ENCODE measurements at places on chromosomes 7 and 10.
A peak's percentile ranks its signal among the peaks of the same experiment; 100 is the strongest.

GRCh38 chr7:140639366-140640053 is 1.1 kb downstream of the DENND2A start:
- DNase-seq: peak; percentile 53

DNA sequence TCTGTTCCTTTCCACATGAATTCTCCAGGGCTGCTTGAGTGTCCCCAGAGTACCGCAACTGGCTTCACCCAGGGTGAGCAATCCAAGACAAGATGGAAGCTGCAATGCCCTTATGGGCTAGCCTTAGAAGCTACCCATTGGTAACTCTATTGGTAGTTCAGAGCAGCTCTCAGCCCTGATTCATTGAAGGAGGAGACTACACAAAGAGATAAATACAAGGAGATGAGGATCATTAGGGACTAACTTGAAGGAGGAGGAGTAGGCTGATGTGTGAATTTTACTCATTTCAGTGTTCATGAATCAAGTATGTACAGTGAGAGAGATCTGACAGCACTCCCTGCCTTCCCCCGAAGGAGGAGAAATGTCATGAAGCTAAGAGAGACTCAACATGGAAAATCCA is 124.0 kb downstream of the REEP3 start:
- no peak for DNase-seq

GRCh38 chr7:93902777-93903423 is 3.5 kb upstream of the GNGT1 start:
- peak; percentile 34 for DNase-seq

DNA sequence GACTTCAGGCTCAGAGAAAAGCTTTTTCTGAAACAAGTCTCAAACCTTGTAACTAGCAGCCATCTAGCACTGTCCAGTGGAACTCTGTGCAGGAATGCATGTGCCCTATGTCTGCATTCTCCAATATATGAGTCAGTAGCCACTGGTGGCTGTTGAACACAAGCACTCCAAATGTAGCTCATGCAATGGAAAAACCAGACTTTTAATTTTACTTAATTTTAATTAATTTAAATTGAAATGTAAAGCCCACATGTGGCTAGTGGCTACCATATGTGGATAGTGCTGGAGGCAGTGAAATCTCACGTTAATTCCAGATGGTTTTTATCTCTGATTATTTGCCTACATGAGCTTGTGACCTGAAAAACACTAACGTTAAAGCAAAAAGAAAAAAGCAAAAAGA is 225.1 kb downstream of the GATA3 start:
- DNase-seq: no peak

DNA sequence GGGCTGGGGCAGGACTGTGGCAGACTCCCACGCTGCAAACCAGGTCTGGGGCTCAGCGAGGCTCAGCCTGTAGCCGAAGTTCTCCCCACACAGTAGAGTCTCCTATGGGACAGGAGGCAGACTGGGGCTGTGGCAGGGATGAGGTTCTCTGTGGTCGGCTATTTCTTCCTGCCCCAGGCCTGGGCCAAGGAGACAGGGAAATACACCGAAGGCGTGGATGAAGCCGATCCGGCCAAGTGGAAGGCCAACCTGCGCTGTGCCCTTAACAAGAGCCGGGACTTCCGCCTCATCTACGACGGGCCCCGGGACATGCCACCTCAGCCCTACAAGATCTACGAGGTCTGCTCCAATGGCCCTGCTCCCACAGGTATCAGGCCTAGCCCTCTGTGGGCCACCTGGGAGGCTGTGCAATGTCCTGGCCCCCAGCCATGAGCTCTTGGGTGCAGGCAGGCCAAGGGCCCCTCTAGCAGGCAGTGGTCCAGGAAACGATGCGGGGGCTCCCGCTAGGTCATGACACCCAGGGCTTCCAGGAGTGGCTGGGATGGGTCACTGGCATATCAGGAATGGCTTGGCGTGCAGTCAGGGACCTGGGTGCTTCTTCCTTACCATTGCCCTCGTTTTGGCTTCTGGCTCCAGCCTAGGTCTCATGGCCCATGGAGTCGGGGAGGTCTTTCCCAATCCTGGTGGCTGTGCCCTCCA is 8.1 kb downstream of the IRF5 start:
- DNase-seq: peak; percentile 38

DNA sequence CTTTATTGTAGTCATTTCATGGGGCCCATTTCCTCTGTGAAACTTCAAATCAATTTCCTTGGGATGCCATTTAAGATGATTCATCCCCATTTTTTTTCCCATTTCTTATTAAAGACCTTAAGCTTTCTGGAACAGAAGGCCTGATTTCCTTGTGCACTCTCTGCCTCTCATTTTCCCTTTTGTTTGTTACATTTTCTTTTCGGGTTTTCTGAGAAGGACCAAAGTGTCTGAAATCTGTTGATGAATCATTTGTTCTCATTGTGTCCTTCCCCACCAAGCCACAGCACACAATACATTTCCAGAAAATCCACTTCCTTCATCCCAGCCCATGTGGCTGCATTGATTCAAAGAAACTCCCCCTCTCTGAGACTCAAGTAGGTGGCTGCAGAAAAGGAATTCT is 372.4 kb downstream of the SFMBT2 start:
- no peak for DNase-seq

- DNase-seq: peak; percentile 58
These were observed 1.5 kb upstream of the LAMB1 start for GRCh38 chr7:108004220-108005142.

- DNase-seq: no peak
These were observed 116.7 kb downstream of the FOXP2 start for GRCh38 chr7:114531326-114531725.

DNA sequence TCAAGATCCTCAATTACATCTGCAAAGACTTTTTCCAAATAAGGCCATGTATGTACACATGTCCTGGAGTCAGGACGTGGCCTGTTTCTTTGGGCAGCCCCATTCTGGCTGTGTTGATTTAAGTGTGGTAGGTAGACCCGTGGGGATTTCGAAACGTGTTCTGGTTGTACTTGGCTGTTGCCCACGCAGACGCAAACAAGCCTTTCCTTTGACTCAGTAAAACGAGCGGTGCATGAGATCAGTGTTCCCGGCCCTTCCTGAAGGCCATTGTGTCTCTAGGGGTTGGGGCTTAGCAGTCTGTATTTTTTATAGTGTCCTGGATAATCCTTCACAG is 64.8 kb upstream of the DNAJB6 start:
- peak; percentile 32 for DNase-seq

DNA sequence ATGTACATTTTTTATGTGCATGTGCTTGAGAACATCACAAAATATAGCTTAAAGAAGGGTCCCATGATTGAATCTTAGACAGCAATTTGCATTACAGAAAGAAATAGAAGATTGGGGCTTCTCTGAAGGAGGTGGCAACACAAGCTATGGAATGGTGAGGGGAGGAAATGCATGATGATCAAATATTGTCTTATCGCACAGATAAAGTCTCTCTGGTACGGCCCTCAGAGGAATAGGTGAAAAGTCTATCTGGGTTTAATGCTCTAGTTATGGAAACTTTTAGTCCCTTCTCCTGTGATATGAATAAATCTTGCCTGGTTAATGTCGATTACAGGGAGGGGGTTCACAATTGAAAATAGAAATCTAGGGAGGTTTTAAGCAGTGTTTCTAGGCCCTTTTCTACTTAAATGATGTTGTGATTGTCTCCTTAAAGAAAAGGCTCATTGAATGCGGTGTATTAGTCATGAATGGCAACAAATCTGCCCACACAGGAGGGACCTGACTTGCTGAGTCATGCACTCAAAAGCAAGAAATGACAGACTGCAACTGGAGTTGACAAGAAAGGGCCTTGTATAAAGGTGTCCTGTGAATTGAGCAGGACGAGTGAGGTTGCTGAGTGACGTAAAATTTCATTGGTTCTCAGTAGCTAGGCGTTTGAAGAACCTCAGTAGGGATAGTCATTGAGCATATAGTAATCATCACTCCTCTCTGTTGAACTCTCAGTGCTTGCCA is 133.4 kb upstream of the CSTF2T start:
- no peak for DNase-seq

DNA sequence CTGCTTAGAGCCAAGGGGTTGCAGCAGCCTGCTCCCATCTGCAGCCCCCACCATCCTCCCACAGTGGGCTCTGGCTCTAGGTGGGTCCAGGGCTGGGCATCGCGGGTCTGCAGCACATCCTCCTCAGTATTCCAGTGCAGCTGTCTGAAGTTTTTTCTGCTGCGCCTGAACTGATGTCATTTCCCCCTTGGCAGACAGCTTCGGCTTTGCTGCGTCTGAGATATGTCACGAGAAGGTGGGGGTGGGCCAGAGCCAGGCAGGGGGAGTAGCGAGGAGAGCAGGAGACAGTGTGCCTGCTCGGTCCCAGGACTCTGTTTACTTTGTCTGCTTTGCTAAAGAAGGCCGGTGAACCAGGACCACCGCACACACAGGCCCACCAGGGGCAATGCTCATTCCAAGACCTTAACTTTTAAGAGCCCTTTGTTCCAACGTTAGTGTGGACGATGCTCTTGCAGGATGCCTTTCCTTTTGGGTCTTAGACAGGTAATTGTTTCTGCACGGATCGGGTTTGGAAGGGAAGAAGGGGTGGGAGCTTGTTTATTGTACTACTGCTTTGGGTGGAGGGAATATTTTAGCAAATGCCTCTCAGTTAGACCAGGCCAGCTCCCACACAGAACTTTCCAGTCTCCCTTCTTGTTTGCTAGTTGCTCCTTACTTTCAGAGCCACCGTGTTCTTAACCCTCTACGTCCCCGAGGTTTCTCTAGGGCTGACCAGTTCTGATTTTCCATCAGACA is 32.4 kb downstream of the WBP1L start:
- DNase-seq: peak; percentile 36

- DNase-seq: peak; percentile 34
These were observed 105.0 kb downstream of the PHTF2 start for GRCh38 chr7:77903597-77903996.

DNA sequence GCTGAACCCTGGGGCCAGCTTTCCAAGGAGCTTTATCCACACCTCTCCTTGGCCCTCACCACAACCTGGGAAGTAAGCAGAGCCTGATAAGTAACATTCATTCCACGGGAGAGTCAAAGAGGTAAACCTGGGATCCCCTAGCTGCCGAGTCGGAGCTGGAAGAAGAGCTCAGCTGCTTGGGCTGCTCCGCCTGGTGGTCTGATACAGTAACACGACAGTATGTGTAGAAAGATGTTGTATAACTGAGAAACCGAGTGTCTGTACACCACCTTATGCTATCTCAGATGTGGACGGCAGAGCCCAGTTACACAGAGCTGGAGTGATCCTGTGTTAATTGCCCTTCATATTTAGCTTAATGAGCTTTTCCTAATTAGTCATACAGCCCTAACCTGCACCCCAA is 151.3 kb upstream of the KMT2E start:
- DNase-seq: peak; percentile 50

GRCh38 chr7:155001756-155002410 is 1.0 kb downstream of the PAXIP1 start:
- DNase-seq: no peak

DNA sequence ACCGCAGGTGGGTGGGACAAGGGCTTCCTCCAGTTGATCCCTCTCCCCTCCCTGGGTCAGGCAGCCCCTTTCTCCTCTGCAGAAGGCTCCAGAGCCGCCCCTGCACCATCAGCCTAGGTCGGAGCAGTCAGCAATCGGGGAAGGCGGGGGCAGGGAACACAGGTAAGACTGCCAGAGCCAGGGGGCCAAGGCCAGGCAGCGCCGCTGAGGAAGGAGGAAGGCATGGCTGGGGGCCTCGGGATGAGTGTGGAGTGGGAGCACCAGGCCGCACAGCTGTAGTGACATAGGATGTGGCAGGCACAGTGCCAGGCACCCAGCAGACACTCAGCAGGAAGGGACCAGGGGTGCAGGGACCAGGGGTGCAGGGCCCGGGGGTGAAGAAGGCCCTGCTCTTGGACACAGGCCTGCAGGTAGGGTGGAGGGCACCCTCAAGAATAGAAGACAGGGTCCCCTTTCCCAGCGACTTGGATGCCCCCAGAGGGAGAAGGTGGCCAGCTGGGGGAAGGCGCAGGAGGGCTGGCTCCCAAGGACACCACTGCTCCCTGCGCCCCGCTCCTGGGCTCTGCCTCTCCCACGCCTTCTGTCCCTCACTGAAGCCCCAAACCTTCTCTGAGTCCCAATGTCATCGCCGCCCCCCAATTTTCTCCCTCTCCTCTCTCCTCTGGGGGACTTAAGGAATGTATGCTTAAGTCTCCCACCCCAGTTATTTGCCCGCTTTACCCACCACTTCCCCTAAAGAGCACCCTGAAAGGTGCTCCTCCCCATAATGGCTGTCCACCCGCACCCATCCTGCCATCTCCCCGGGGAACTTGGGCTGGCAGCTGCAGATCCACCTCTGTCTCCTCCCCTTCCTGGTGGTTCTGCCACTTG is 38.5 kb downstream of the CAMK2B start:
- DNase-seq: peak; percentile 46

- no peak for DNase-seq
These were observed 49.9 kb downstream of the CHST15 start for GRCh38 chr10:124043310-124044142.

DNA sequence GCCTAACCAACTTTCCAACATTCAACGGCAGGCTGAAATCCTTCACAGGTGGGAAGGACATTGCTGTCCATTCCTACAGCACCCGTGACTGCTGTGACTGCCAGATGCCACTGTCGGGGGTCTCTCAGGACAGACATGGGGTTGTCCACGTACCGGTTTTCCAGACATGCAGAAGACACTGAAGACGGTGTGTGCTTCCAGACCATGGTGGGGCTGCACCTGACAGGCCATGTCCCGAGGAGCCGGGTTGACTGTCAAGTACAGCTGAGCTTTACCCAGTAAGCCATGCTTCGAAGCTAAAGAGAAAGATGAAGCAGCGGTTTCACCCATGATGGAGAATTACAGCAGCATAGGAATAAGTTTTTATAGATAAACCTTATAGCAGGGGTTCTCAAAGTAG is 70.9 kb downstream of the PKD1L1 start:
- DNase-seq: no peak

- no peak for DNase-seq
These were observed 17.5 kb upstream of the CHST3 start for GRCh38 chr10:71946700-71947099.

DNA sequence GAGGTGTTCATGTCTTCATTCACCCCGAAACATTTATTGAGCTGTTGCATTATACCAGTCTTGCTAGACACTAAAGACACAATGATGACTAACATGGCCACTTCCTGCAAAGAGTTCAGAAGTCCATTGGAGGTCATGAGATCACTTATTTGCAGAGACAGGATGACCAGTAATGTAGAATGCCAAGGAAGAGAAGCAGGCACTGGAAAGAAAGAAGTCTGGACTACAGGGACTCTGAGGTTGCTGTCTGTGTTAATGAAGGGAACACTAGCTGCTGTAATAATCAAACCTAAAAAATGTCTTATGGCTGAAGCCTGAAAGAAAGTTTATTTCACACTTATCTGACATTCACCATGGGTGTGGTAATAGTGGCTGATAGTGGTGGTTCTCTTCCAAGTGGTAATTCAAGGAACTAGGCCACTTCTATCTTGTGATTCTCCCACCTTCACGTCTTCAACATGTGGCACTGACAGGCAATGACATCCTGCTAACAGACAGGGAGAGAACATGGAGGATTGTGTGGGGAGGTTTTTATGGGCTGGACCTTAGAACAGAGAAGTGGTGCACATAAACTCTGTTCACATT is 89.2 kb upstream of the MKLN1 start:
- DNase-seq: no peak

DNA sequence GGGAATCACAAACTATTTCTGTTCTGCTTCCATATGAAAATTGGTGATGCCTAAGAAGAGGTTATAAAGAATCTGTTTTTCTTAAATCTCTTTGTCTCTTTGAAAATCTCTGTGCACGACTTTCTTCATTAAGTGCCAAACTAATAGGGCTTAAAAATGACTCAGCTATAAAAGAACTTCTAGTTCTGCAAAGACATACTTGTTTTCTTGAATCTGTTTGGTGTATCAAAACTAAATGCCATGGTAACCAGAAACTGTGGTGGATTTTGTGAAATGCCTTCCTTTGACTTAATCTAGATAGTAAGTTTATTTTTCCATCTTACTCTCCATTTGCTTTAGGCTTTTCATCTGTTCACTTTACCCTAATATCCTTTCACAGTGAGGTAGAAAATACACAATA is 417.8 kb downstream of the PARD3 start:
- DNase-seq: no peak

Measured in H7 (cell line).